ENCODE measurements at places on chromosomes 3 and 15. TPM values are rescaled to one million over a fixed set of nuclear protein-coding genes. Genes with fewer than 3 reads are reported as not detected.

IL17RE gene
- 0.54 TPM for total RNA-seq

HYAL1 gene
- total RNA-seq = 6.1 TPM

SELENOK gene
- 36.1 TPM for total RNA-seq

CISH gene
- 0.32 TPM for total RNA-seq

CORO2B gene
- 15.9 TPM for total RNA-seq

GOLGA6L9 gene
- 1.3 TPM for total RNA-seq

LRRIQ4 gene
- total RNA-seq = not detected

SEC61A1 gene
- 381 TPM for total RNA-seq

CCDC51 gene
- total RNA-seq = 8.3 TPM

GABRG3 gene
- not detected for total RNA-seq

GOLGA6L2 gene
- total RNA-seq = not detected

SMAD6 gene
- total RNA-seq = 48.9 TPM

RLBP1 gene
- total RNA-seq = not detected

ZBBX gene
- not detected for total RNA-seq

HRG gene
- not detected for total RNA-seq

HCLS1 gene
- total RNA-seq = 2.3 TPM

ONECUT1 gene
- not detected for total RNA-seq

TADA3 gene
- 72.1 TPM for total RNA-seq

ROPN1B gene
- not detected for total RNA-seq

ANKUB1 gene
- total RNA-seq = not detected

DNAJB11 gene
- 63.9 TPM for total RNA-seq

AGTR1 gene
- 3.1 TPM for total RNA-seq

GXYLT2 gene
- total RNA-seq = 43.3 TPM

SEC22C gene
- total RNA-seq = 75.6 TPM

POLR2M gene
- total RNA-seq = 130 TPM

ITIH1 gene
- not detected for total RNA-seq

DLL4 gene
- 0.54 TPM for total RNA-seq

TICRR gene
- total RNA-seq = 2.5 TPM

RTP3 gene
- total RNA-seq = not detected

KLHL40 gene
- total RNA-seq = not detected

AEN gene
- 14.3 TPM for total RNA-seq

DPPA4 gene
- total RNA-seq = not detected

MST1R gene
- total RNA-seq = not detected

EPHB3 gene
- total RNA-seq = 1.3 TPM

CLRN1 gene
- not detected for total RNA-seq

SOX2 gene
- total RNA-seq = not detected

LRCH3 gene
- 23.8 TPM for total RNA-seq

CACNA2D3 gene
- total RNA-seq = 3.2 TPM

RTP4 gene
- 0.18 TPM for total RNA-seq

ATP13A5 gene
- total RNA-seq = not detected

SUSD5 gene
- total RNA-seq = 4.2 TPM

CCPG1 gene
- total RNA-seq = 34.8 TPM

ACAA1 gene
- 39.5 TPM for total RNA-seq

RASGRP1 gene
- total RNA-seq = 1.8 TPM

GMPS gene
- 50.7 TPM for total RNA-seq

FRMD5 gene
- 0.81 TPM for total RNA-seq

MUC20 gene
- total RNA-seq = 1.3 TPM

Data from cardiac atrium fibroblast (primary cell).